Skeletal muscle tissue (tissue), 5 donors: ENCODE measurements at places on chromosomes 4 and X. TPM values are rescaled to one million over a fixed set of nuclear protein-coding genes. Genes with fewer than 3 reads are reported as not detected.

CLTRN gene
- not detected for total RNA-seq

EREG gene
- total RNA-seq, result not detected

SPANXN4 gene
- total RNA-seq, result not detected

MEPE gene
- not detected for total RNA-seq

SPP1 gene
- 156 TPM for total RNA-seq

JCHAIN gene
- 2.1 TPM for total RNA-seq

ENOX2 gene
- total RNA-seq, result 11.5 TPM

ZFP42 gene
- not detected for total RNA-seq

SLC10A4 gene
- 2.6 TPM for total RNA-seq

WNK3 gene
- total RNA-seq, result 3.7 TPM
